ENCODE measurements at places on chromosomes 1 and 21.

- DNase-seq, result peak; percentile 60
Observed at GRCh38 chr1:192807211-192808162, 1.4 kb upstream of the RGS2 start.

DNA sequence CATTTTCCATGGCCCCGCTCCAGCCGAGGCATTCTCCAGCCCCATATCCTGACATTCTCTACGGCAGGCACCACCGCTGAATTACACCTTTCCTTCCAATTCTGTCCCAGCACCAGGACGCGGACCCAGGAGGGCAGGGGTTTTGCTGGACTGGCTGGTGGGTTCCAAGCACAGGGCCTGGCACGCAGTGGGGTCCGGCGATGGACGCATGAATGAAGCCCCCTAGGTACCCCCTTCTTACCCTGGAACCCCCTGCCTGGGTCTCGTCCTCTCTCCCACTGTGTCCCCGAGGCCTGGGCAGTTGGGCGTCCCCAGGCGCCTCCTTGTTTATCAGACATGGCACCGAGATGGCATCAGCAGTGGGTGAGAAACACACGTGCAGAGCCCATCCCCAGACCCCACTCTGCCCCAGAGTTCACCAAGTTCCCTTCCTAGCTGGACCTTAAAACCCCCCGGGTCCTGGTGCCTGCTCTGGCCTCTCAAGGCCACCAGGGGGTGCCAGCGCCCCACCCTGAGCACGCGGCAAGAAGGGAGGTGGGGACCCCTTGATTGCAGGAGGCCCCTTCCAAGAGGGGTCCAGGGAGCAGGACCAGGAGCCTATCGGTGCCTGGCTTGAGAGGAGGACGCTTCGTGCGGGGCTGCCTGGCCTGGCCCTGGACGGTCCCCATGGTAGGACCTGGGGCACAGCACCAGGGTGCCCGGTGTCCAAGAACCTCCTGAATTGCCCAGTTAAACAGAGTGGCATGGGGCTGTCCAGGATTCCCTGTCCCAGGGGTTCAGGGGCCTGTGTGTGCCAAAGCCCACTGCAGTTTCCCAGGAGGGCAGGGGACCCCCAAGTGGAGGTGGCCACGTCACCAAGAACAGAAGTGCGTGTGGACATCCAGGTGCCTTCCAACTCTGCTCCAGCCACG is 46.1 kb downstream of the MEGF6 start:
- peak; percentile 42 for DNase-seq

DNA sequence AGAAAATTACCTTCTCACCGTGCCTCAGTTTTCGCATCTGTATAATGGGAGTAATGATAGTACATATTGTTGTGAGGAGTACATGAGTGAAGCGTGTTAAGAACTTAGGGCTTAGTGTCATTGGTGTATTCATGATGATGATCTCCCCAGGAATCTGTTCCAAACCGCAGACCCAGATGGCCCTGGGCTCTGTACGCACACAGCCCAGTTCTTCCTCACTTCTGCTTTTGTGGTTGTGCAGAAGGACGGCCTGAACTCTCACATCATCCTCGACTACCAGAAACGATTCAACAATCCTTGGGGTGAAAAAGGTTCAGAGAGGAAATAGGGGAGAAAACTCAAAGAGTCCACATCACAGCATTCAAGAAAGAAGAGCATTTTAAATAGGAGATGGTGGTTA is 323.0 kb downstream of the CAMTA1 start:
- no peak for DNase-seq

- no peak for DNase-seq
Observed at GRCh38 chr1:212982430-212983152, 32.2 kb downstream of the VASH2 start.

- DNase-seq, result peak; percentile 57
Observed at GRCh38 chr1:28508435-28508754, 2.6 kb downstream of the RCC1 start.

GRCh38 chr1:27393641-27394281 is 1.3 kb downstream of the GPR3 start:
- no peak for DNase-seq

DNA sequence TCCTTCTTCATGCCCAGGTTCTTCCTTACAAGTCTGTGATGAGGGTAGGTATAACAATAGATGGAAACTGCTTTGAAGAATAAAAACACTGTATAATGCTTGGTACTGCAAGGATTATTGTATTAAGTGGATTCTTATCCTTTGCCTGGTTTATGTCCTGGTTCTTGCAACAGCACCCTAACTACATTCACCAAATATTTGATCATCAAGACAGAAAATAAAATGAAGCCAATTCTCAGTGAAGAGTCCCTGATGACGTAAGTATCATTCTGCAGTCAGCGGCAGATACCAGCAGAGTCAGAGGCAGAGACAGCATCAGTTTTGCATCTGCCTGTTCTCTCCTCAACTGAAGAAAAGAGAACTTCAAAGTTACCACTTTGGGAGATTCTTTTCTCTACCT is 19.7 kb downstream of the ARHGEF11 start:
- DNase-seq, result no peak

DNA sequence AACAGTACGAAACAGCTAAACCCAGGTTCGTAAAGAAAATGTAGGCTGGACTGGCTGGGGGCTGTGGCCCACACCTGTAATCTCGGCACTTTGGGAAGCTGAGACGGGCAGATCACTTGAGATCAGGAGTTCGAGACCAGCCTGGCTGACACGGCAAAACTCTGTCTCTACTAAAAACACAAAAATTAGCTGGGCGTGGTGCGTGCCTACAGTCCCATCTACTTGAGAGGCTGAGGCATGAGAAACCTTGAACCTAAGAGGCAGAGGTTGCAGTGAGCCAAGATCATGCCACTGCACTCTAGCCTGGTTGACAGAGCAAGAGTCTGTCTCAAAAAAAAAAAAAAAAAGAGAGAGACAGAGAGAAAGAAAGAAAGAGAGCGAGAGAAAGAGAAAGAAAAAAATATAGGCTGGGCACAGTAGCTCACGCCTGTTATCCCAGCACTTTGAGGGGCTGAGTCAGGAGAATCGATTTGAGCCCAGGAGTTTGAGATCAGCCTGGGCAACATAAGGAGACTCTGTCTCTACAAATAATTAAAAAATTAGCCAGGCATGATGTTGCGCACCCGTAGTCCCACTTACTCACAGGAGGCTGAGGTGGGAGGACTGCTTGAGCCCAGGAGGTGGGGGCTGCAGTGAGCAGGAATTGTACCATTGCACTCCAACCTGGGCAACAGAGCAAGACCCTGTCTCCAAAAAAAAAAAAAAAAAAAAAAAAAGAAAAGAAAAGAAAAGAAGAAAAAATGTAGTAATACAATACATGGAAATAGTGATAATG is 35.7 kb downstream of the CAPZB start:
- DNase-seq, result no peak

DNA sequence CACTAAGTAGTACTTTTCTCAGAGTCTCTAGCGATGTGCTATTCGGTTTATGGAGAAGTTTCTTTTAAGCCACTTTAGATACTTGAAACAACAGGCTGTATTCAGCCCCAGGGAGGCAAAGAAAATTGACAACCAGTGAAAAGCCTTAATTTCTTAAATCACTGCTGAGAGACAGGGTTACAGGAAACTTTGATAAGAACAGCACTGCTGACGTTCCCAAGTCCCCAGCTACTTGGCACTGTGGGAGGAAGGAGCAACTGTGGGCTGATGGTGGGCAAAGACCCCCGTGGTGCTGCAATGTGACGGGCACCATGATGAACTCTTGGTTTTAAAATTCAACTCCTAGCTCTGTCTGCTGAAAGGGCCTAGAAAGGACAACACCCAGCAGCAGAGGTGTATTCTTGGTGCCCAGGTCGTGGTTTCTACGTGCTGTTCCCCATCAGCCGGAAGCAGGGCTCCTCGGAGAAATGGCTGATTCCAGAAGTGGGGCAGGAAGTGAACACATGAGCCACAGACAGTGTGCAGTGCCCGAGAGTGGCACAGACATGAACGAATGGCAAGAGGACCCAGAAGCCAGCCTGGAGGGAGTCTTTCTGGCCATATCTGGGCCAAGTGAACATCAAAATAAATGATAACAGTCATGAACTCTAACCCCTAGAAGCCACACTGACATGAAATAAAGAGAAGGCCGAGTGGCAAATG is 5.3 kb downstream of the PTTG1IP start:
- DNase-seq, result no peak

- no peak for DNase-seq
Observed at GRCh38 chr1:30362603-30362990, 360.8 kb downstream of the MATN1 start.

GRCh38 chr1:111063595-111063994 is 76.3 kb downstream of the DRAM2 start:
- no peak for DNase-seq

DNA sequence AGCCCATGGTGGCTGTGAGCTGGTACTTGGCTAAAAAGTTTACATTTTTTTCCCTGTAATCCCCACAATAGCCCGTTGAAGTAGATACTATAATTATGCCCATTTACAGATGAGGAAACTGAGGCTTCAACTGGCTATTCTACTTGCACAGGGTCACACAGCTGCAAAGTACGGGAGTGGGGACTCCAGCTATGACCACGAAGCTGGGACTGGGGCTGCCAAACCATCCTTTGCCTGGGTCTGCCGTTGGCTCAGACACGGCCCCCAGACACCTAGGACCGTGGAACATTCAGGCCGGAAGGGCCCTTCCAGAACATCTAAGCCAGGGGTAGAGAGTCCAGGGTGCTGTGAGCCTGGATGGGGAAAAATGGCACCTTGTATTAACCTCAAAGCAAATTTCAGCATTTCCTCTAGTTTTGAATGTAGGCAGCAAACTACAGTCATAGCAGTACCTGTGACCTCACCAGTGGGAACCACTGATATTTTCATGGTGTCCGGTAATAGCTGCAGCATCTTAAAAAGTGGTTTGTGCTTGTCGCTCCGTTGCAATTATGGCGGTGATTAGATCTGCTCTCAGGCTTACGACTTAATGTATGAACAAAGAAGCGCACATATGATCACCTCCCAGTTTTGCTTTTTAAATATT is 4.3 kb downstream of the TP73 start:
- DNase-seq, result no peak

DNA sequence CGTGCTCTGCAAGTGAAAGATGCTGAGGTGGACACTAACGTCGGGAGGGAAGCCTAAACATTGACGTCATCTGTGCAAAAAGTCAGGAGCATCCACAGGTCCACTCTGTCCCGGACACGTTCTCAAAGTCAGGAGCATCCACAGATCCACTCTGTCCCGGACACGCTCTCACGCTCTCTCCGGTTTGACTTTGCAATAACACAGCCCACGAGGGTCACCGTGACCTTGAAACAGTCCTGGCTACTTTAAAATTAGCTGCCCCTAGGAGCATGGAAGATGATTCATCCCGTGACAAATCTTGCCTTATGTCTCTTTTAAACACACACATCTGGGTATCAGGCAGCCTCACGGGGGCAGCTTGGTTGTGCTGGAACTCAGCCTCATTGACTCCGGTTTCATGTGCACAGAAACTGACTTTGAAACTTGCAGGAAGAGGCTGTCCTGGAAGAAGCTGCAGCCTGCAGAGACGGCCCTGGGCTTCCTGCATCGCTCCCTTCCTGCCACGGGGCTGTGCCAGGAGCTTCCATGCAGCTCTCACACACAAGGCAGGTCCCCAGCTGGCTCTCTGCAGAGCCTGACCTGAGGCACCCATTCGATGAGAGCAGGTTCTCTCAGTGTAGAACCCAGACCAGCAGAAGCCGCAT is 18.1 kb upstream of the COL18A1 start:
- peak; percentile 99 for DNase-seq

- no peak for DNase-seq
Observed at GRCh38 chr1:156802421-156802935, 14.2 kb downstream of the SH2D2A start.

DNA sequence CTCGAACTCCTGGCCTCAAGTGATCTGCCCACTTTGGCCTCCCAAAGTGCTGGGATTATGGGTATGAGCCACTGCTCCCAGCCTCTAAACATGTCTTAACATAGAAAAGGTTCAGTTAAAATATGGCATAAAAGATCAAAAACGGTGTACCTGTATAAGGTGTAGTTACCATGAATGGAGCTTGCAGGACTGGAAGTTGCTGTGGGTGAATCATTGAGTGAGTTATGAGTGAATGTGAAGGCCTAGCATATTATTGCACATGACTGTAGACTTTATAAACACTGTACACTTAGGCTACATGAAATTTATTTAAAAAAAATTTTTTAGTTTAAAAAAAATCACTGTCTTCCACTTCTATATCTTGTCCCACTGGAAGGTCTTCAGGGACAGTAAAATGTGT is 15.7 kb downstream of the ABCD3 start:
- no peak for DNase-seq

GRCh38 chr1:15950763-15951295 is 25.1 kb downstream of the ZBTB17 start:
- peak; percentile 92 for DNase-seq

GRCh38 chr1:67687649-67688048 is 2.6 kb downstream of the GADD45A start:
- peak; percentile 88 for DNase-seq

GRCh38 chr1:242431786-242432185 is 92.7 kb downstream of the PLD5 start:
- DNase-seq, result no peak

DNA sequence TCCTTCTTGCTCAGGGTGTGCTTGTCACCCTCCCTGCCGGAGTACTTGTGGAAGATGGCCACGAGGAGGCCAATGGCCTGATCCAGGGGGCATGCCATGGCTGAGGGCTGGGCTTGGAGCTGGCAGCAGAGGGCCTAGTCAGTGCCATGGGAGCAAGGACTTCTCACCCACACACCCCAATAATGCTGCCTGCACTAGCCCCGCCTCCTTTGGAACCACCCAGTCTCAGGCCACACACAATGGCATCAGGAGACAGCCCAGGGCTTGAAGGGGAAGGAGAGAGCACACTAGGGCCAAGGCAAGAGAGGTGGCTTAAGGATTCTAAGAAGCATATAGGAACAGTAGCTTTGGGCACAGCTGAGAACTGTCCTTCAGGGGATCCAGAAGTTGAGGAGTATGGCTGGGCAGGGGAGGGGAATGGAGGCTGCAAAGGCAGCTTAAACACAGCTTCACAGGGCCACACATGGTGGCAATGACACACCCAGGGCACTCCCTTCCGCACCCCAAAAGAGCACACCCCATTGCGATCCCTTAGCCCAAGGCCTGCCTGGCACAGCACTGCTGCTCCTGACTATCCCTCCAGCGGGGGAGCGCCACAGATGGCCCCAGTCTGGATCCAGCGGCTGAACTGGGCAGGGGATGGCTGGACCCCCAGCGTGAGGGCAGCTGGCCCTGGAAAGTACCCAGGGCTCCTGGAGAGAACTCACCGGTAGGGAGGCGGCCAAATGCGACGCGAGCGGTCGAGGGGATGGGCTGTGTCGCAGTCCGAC is at the start of gene S100A6:
S100A6 (minus strand) TSS at position 750 of the 770 bp plus-strand sequence; CDS start at position 98, 652 bp downstream.
- peak; percentile 64 for DNase-seq

GRCh38 chr1:59453297-59453968 is 156.5 kb downstream of the FGGY start:
- peak; percentile 14 for DNase-seq

- peak; percentile 90 for DNase-seq
Observed at GRCh38 chr21:15065392-15066122, 757 bp upstream of the NRIP1 start.

GRCh38 chr1:18419113-18419844 is 61.5 kb upstream of the KLHDC7A start:
- DNase-seq, result no peak

Measured in EH (cell line).